ENCODE measurements at places on chromosomes 6 and 20.

DNA sequence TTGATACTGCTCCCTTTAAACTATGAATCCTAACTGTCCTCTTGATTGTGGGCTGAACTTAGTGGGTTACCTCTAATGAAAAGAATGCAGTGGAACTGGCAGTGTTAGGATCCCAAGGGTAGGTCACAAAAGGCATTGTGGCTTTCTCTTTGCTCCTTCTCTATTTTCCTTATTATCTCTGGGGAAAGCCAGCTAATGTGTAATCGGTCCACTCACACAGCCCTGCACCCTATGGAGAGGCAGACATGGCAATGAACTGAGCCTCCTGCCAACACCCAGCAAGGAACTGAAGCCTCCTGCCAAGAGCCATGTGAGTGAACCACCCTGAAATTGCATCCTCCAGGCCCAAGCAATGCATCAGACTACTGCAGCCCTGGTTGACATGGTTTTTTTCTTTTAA is 24.6 kb upstream of the ZNF133 start:
- no peak for DNase-seq

DNA sequence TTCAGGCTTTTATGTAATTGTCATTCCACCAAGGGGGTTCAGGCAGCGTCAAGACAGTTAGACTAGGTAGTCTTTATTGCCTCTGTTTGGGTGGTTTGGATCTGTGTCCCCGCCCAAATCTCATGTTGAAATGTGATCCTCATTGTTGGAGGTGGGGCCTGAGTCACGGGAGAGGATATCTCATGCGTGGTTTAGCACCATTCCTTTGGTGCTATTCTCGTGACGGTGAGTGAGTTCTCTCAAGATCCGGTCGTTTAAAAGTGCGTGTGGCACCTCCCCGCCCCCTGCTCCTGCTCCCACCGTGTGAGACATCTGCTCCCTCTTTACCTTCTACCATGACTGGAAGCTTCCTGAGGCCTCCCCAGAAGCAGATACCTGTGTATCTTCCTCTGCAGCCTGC is 51.3 kb upstream of the FOXC1 start:
- DNase-seq: no peak

DNA sequence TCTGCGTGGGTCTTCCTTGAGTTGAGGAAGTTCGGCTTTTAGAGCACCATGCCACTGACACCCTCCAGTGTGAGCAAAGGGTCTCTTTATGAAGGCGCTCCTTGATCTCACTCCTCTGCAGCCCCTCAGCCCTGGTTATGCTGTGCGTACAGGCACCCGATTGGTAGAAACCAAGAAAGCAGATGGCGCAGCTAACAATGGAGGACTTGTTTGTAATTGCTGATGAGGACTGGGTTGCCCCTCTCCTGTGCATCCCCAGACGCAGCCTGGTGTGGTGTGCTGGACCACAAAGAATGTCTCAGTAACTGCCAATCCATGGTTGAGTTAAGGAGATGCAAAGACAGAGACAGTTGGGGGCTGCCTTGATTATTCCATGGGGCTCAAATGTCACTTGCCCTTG is 30.2 kb downstream of the INSM1 start:
- DNase-seq: no peak

- no peak for DNase-seq
Observed at GRCh38 chr6:157642736-157643135, 180.3 kb upstream of the SNX9 start.

- no peak for DNase-seq
Observed at GRCh38 chr20:61931476-61932198, 134.0 kb downstream of the TAF4 start.

- no peak for DNase-seq
Observed at GRCh38 chr6:44976677-44977641, 351.2 kb upstream of the RUNX2 start.

GRCh38 chr20:25059866-25060465 is 2.0 kb upstream of the ACSS1 start:
- no peak for DNase-seq

- DNase-seq: no peak
Observed at GRCh38 chr6:33895988-33896387, 92.2 kb upstream of the MLN start.

- no peak for DNase-seq
Observed at GRCh38 chr6:106637051-106637716, 7.8 kb downstream of the QRSL1 start.

DNA sequence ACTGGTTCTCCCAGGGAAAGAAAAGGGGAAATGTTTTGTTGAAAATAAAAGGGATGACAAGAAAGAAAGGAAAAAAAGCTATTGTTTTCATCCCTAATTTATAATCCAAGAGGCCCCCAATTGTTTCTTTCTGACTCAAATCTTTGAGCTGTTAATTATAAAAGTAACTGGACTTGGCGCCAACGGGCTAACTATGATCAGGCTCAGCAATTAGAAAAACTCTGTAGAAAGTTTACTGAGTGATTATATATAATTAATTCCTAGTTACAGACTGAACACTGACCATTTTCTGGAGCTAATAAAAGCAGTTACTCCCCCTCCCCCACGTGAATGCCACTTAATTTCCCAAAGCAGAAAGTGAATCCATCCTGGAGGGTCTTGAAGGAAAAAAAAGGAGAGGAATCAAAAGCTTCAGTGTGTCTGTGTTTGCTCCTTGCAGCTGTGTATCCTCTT is 3.2 kb downstream of the ZMYND8 start:
- DNase-seq: no peak

GRCh38 chr6:13445744-13446115 is 41.7 kb downstream of the GFOD1 start:
- no peak for DNase-seq

Data from GM20000 (cell line).